AG20443 (cell line): ENCODE measurements at places on chromosomes 6 and 20.

GRCh38 chr6:15401120-15401519, 155.3 kb downstream of the JARID2 start:
- DNase-seq = no peak

DNA sequence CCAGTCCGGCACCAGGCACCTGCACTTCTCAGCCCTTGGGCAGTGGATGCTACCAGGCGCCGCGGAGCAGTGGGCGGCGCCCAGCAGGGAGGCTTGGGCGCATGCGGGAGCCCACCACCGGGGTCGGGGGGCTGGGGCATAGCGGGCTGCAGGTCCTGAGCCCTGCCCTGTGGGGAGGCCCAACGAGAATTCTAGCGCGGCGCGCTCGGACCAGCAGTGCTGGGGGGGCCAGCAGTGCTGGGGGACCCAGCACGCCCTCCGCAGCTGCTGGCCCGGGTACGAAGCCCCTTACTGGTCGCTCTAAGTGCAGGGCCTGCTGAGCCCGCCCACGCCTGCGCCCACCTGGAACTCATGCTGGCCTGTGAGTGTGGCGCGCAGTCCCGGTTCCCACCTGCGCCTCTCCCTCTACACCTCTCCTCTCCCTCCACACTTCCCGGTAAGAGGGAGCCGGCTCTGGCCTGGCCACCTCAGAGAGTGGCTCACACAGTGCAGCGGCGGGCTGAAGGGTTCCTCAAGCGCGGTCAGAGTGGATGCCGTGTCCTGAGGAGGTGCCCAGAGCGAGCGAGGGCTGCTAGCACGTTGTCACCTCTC, 28.5 kb upstream of the SERPINB1 start:
- DNase-seq = no peak

DNA sequence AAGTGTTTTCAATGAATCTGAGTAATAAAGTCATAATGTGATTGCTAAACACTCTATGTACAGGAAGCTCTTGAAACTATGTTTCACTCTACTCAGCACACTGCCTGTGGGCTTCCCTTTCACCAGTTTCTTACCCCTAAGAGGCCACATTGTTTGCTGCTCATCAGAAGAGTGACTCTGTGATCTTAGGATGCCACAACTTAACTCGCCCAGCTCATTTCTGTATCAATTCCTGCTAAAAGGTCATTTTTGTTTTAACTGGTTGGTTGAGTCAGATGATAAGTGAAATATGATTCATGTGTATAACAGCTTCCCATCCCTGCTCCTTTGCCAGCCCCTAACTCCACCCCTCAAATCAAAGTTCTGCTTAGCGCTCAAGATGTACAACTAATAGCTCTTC, 9.8 kb upstream of the NDUFAF4 start:
- DNase-seq = peak; percentile 17

DNA sequence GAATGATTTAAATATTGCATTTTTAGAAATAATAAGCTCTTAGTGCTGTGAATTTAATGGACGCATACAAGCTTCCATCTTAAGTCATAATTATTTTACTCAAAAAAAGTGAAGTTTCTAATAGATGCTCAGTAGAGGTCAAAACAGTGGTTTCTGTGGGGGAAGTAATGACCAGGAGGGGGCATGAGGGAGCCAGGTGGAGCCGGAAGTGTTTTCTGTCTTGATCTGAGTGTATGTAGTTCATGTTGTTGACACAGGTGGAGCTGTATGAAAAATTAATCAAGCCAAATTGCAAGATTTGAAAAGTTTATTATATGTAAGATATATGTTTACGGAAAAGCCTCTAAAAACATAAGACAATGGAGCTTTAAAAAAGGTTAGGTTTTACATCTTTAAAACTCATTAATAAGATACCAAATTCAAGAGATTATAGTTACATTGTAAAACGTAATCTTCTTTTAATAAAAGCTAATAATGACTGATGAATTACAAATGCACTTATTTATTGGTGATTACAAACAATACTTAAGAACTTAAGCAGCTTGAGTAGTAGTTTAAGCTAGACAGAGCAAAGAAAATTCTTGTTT, 68.0 kb downstream of the PLAGL1 start:
- peak; percentile 61 for DNase-seq

GRCh38 chr20:19626896-19627295, 131.2 kb upstream of the RIN2 start:
- DNase-seq = no peak

- no peak for DNase-seq
These were observed 57.5 kb downstream of the CDH22 start for GRCh38 chr20:46250772-46251171.

GRCh38 chr6:18262702-18263417, 1.5 kb downstream of the DEK start:
- no peak for DNase-seq

DNA sequence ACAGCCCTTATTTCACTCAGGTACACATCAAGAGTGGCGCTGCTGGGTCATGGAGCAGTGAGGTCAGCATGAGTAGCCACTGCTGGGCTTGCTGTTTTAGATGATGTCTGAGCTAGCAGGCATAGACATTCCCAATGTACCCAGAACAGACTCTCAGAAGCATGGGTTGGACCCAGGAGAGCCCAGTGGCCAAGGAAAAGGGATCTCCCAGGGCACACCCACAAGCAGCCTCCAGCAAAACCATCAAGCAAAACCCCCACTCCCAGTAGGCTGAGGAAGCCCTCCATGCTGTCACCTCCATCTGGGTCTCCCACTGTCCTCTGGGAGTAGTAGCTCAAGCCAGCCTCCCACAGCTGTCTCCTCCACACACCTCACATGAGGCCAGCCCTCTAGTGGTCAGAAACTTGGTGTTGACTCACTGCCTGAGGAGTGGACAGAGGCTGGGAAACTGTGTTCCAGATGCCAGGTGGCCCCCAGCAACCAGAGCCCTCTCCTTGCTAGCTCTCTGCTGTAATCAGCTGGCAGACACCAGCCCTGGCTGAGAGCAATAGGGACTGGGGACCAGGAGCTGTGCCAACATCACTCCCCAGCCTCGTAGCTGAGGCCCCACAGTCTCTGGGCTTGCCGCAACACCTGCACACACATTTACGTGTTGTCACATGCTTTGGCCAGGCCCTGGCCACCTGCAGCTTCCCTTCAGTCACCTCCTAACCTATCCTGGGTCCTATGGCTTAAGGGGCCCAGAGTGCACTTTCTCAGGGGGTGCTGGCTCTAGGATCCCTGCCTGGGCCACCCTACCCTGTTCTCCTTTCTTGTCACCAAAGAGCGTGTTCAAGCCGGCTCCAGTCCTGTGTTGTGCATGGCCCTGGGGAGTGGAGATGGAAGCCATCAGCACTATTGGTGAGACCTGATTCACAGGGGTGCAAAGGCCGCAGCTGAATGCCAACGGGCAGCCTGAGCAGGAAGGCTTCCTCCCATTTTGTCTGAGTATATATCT, 1.9 kb upstream of the AP5S1 start:
- DNase-seq = peak; percentile 67

DNA sequence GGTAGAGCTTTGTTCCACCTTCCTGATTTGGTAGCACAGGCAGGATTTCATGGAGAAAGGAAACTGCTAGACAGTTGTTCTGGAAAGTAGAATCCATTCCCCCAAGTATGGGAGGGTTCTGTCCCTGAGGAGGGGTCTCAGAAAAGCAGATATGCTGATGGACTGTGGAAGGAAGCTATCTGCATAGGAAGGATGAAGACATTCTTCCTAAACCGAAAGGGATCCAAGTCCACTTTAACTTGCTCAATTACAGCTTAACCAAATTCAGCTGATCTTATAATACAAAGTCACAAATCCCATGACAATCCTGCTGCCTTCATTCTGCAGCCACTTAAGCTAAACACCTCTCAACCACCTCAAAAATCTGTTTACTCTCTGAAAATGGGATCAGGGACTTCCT, 2.6 kb downstream of the MAN1A1 start:
- no peak for DNase-seq

- no peak for DNase-seq
These were observed 33.3 kb downstream of the ORC3 start for GRCh38 chr6:87623248-87623647.
